LHCN-M2 (cell line): ENCODE measurements at places on chromosomes 2 and 18. TPM values are rescaled to one million over a fixed set of nuclear protein-coding genes. Genes with fewer than 3 reads are reported as not detected.
A peak's percentile ranks its signal among the peaks of the same experiment; 100 is the strongest.

GRCh38 chr2:30113617-30114293 lies 33.1 kb upstream of the YPEL5 start:
- peak; percentile 85 for DNase-seq

DNA sequence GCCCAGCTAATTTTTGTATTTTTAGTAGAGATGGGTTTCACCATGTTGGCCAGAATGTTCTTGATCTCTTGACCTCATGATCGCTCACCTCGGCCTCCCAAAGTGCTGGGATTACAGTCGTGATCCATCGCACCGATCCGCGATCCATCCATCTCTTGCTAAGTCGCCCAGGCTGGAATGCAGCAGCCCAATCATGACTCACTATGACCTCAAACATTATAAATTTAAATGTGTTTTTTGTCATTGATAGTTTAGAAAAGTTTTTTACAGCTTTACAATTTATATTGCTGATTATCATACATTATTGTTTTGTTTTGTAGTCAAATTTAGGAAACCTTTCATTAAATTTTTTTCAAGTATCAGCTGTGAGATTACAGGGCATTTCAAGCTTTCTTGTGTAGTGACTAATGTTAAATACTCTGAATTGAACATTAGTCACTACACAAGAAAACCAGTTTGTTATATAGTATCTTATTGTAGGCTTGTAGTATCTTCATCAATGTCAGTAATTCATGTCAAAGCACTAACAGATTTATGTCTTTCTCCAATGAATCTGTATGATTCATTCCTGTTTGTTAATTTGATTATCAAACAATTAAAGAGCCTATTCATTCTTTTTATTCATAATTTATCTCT lies 37.5 kb downstream of the NR4A2 start:
- DNase-seq, result no peak

The IRS1 gene
- 25.0 and 28.5 TPM in 2 replicates for total RNA-seq

DNA sequence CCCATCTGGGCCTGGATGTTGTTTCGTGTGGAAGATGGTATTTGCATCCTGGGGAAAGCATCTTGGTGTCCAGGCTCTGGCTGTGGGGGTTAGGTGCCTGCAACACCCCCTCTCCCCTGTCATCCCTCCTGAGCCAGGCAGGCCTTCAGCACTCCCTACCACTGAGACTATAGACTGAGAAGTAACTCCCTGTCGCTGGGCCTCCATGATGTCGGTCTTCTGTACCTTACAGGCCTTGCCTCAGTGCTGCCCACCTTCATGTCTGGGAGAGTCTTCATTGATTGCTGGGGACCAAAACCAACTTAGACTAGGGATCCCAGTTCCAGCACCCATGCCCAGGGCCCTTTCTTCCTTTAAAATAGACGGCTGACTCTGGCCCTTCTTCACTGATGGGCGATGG lies 33.1 kb upstream of the DNMT3A start:
- no peak for DNase-seq

- no peak for DNase-seq
Measured at GRCh38 chr2:25312958-25313710, 28.6 kb downstream of the DNMT3A start.

DNA sequence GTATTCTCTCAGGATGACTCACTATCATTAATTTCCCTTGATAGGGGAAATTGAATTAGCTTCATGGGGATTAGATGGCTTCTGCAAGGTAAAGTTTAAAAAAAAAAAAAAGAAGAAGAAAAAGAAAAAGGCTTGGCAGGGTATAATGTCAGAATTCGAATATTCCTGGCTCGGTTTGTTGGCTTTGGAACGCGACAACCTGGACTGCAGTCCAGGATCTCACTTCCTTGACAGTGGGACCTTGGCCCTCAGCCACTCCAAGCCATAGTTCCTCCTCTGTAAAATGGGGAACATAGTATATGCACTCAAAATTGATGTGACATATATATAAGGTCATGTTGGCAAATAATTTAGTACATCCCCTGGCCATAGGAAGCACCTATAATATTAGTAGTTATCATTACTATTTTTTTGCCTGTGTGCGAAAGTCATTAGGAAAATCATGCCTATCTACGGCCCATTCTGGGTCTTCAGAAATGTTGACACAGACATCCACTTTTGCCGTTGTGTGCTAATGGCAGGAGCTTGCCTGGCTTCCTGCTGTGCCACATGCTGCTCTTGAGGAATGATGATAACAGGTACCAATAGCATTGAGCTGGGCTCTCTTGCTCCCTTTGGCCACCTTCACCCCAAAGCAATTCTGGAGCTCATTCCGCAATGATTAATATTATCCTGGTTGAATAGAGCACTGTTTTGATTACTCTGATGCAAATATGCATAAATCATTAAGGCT lies 97.9 kb downstream of the MTCL1 start:
- no peak for DNase-seq

DNA sequence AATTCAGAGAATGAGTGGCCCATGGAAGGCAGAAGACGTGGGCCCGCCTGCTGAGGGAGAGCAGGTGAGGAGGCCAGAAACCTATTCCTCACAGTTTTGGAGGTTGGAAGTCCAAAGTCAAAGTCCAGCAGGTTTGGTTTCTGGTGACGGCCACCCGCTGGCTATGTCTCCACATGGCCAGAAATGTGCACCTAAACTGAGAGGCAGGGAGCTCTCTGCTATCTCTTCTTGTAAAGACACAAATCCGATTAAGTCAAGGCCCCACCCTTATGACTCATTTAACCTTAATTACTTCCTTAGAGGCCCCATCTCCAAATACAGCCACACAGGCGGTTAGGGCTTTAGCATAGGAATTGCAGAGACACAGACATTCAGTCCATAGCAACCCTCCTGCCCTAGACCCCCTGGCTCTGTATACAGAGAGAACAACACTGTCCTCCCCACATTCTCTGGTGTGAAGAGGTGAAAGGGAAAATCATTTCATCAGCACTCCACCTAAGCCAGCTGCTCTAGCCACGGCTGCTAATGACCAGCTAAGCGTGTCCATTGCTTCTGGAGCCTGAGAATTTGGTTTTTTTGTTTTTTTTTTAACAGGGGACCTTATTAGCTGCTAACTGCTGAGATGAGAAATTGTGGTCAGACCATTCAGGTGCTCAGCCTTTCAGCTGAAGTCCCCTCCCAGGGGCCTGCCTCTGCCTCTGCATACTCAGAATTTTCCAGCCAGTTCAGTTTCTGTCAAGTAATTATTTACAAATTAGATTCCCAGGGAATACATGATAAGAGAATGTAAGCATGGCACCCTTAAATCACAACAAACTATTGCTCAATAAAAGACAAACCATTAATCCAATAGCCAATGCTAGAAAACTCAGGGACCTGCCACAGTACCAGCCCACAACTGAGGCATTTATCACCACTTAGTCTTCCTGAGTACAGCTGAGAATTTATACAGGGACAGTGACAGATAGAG lies 368.7 kb upstream of the ID2 start:
- no peak for DNase-seq

DNA sequence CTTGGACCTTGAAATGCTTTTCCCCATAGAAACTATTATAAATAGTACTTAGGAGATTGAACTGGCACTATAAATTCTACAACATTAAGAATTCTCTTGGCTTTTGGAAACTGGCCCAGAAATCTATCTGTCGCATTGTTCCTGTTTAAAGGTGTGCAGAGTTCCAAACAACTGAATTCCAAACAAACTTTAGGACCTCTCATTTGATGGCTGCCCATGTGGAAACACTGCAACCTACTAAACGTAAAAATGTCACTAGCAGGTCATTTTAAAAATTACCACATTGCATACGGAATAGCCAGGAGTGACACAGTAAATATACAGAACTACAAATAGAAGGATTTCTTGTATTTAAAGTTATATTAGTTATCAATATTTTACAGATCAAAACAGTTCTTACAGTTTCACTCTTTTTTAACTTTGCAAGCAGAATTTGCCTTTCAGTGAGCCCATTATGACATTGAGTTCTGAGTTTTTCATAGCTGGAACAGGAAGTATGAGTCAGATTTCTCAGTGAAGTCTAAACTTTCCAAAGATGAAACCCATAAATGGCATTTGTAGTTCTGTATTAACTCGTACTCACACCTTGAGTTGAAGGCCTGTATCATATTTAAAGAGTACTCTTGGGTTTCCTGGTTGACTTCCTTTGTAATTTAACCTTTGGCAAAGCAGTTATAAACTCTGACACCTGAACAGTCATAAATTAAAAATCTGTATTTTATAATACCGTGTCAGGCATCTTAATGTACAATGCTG lies 142.3 kb upstream of the BOD1L2 start:
- peak; percentile 60 for DNase-seq

DNA sequence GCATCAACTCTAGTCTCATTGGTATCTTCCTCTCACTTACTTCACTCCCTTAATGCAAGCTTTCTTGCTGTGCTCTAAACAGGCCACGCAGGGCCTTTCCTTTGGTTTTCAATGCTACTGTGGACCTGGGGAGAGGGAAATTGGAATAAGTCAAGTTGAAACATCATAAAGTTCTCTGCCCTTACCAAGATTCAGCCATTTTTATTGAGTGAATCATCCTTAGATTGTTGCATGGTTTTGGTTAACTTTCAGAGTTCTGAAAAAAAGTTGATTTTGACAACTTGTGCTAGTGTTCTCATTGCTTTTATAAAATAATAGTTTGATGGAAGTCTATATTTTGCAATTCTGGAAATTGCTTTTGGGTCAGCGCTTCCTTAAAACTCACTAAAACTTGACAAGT lies 852.8 kb upstream of the ACVR2A start:
- DNase-seq, result no peak

The RAB27B gene
- total RNA-seq, result 30.9 and 41.2 TPM in 2 replicates

- DNase-seq, result peak; percentile 53
Measured at GRCh38 chr2:70087702-70088597, 673 bp downstream of the PCBP1 start.

DNA sequence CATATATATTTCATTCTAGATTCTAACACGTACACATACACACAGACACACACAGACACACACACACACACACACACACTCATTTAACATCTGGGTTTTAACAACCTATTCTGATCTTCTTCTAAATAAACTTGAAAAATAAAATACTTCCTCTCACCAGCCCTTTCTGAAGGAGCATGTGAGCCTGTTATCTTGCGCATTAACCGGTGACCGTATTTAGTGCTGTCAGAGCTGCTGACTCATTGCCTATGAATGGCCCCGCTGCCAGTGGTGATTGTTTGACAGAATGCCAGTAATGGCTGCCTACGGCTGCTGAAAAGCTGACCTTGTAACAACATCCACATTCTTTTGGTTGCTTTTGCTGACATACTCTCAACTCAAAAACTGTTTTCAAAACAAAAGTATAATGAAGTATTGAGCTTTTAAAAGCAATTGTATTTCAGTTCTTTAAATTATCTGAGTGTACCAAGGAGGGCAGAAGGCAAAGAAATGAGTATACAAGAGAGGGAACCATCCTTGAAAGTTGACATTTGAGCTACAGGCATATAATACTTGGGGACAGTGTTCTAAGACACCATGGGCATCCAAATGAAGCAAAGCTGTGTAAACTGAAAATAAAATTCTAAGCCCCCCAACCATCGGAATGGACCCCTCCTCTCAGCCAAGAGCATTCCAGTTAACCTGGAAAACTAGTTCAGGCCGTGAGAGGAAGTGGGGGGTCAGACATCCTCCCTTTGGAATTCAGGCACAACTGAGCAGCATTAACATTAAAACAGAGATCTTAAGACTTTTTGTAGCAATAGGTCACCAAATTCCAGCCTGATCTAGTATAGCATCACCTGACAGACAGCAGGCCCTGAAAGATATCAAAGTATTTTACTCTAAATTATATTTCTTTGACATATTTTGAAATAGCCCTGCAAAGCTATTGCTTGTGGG lies 50.2 kb upstream of the DTNA start:
- DNase-seq, result peak; percentile 93

The RNF152 gene
- total RNA-seq, result 0.51 and 0.63 TPM in 2 replicates

DNA sequence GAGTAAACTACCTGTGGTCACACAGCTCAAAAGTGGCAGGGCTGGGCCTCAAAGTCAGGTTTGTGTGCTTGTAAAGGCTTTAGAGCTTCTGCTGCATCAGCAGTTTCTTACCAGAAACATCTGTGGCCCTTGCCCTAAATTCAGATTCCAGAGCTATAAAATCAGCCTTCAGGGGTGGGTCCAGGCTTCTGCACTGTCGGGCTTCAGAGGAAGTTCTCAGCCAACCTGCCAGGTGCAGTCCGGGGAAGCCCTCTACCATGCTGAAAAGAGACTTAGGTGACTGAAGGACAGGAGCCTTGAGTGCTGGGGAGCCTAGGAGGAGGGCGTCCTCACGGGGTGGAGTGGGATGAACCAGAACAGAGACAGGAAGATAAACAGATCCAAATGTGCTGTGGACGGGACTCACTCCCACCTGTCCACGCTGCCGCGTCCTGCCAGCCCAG lies 69.9 kb upstream of the HS6ST1 start:
- DNase-seq, result no peak

DNA sequence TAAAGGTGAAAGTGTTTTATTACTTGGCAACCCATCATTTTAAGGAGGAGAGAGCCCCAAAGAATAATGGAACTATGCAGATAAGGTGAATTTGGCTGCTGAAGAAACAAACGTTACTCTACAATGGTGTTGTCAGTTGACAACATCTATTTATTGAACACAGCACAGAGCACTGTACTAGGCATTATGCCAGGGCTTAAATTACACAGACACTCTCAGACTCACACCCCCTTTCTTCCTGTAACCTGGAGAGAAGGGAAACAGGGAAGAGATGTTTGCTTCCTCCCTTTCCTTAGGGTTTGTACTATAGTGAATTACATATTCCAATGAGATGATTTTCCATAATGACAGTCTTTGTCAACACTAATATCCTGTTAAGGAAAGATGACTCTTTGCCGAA lies 94.0 kb upstream of the ATP5MC3 start:
- no peak for DNase-seq

GRCh38 chr2:101466426-101466825 lies 8.5 kb downstream of the RFX8 start:
- DNase-seq, result no peak

DNA sequence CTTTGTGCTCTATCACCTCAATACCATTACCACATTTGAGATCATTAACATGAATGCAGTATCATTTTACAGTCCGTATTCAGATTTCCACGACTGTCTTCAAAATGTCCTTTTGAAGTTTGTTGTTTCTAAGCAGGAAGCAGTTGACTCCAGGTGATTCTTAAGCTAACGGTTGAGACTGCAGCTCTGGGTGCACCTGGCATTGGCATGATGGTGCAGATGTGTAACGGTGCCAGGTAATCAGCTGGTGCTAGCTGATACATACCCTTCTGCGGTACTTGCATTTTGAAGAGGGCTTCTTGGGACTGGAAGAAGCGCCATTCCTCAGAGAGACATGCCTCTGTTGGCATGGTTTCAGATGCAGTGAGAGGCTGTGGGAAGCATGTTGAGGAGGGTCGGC lies 19.5 kb downstream of the SIGLEC15 start:
- no peak for DNase-seq

The RBBP8 gene
- total RNA-seq, result 49.6 and 63.9 TPM in 2 replicates

- no peak for DNase-seq
Measured at GRCh38 chr2:38423763-38424162, 46.7 kb upstream of the ATL2 start.

GRCh38 chr2:237858294-237859081 lies 935 bp upstream of the RAMP1 start:
- DNase-seq, result peak; percentile 97

DNA sequence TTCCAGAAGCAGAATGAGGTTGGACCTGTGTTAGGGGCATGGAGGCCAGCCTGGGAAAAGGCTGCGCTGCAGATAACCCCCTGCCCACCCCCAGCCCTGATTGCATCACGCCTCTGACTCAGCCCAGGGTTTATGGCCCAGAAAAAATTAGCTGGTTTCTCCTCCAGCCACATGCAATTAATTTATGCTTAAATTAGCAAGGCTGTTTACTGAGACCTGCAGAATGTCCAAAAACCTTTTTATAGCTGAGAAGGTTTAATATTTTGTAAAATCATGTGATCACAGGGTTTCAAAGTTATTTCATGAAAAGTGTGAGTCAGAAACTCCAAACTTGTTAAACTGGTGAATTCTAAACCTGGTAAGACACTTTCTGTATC lies 123.1 kb upstream of the HDAC4 start:
- no peak for DNase-seq
